ENCODE measurements at places on chromosomes 3 and 15. TPM values are rescaled to one million over a fixed set of nuclear protein-coding genes. Genes with fewer than 3 reads are reported as not detected.

- DNase-seq = no peak
Observed at GRCh38 chr15:93897377-93897776, 334.0 kb upstream of the MCTP2 start.

DNA sequence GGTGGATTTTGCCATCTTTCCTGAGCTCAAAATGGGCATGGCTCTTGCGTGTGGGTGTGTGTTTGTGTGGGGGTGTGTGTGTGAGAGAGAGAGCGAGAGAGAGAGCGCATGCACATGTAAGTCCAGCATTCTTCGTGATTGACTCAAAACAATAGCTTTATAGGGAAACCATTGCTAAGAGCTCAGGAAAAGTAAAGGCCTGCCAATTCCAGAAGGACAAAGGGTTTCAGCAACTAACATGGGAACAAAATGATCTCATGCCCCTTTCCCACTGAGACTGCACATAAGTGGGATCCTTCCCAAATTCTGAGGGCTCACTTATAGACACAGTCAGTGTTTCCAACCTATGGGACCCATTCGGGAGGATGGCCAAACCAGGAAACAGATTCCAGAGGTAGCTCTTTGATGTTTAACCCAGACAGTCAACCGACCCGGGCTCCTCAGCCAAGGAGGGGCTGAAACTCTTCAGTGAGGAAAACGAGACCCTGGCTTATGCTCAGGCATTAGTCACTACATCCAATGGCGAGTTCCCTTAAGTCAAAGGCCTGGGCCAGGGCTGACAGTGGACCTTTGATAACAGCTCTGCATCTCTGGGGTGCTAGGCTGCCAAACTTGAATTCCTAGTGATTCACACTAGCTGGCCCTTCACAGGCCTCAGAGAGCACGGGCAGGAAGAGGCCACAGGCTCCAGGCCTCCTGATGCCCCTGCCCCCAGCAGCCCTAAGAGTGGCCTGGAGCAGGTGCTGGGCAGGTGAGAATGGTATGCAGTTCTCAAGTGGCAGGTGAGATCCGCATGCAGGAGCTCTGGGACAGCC, 305.0 kb upstream of the C2CD4B start:
- DNase-seq = peak; percentile 21

GRCh38 chr3:47571391-47572175, 7.1 kb downstream of the CSPG5 start:
- DNase-seq = peak; percentile 71

The ALPK3 gene
- 7.5 TPM for total RNA-seq

GRCh38 chr3:60383345-60383744, 867.9 kb downstream of the FHIT start:
- DNase-seq = no peak

GRCh38 chr15:38899300-38899699, 334.7 kb upstream of the RASGRP1 start:
- no peak for DNase-seq

DNA sequence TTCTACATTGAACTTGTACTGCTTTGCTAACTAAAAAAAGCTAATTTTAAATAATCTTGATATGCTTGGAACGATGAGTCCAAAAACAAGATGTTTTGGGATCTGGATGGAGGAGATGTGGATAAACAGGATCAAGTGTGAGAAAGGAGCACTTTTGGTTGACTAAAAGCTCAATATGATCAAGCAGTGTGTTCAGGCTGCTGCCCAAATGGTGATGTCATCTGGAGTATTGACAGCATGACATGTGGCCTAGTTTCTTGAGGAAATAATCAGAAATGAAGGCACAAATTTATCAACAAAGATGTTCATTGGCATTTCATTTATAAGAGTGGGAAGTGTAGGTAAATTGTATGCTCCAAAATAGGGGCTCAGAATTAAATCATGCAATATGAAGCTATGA, 161.2 kb downstream of the SOX2 start:
- no peak for DNase-seq

DNA sequence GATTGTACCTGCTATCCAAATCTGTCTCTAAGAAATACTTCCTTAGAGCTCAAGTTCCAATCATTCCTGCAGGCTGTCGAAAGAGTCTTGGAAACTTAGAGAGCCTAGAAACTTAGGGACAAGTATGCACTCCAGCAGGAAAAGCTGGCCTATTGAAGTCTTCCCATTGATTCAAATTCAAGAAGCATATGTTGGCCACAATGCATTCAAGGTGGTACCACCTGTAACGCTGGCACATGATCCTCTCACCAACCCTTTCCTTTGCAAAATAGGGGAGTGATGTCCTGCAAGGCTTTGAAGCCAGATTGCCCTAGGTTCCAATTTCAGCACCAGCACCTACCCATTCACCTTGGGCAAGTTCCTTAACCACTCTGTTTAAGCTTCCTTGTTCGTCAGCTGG, 6.0 kb downstream of the ADAMTS9 start:
- DNase-seq = no peak

The TEX9 gene
- 12.2 TPM for total RNA-seq

The SLC38A3 gene
- 0.79 TPM for total RNA-seq

GRCh38 chr3:30457726-30458125, 148.7 kb upstream of the TGFBR2 start:
- no peak for DNase-seq

DNA sequence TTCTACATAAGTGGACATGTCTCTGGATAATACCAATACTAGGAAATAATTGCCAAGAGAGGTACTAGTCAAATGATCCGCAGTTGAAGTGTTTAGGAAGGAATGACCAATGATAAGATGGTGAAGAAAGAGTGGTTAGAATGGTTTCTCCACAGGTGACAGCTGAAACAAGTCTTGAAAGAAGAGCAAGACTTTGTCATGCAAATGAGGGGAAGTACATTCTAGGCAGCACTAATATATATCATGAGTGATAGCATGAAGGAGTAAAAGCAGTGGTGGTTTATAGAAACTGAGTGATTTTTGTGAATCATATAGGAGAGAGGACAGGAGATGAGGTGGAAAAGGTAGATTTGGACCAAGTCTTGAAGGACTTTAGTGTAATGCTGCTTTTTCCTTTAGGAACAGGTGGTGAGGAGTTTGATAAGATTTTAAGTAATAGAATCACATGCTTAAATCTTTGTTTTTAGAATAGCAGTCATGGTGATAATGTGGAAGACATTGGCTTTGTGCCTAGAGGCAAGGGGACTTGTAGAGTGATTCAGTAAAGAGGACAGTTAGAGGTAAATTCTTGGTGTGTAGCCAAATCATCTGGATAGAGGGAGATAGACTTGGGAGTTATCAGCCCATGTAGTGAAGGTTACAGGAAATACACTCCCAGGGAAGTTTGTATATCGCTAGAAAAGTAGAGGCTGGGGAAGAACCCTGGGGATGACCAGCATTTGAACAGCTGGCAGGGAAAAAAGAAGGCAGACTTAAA, 31.9 kb downstream of the SLMAP start:
- DNase-seq = no peak

DNA sequence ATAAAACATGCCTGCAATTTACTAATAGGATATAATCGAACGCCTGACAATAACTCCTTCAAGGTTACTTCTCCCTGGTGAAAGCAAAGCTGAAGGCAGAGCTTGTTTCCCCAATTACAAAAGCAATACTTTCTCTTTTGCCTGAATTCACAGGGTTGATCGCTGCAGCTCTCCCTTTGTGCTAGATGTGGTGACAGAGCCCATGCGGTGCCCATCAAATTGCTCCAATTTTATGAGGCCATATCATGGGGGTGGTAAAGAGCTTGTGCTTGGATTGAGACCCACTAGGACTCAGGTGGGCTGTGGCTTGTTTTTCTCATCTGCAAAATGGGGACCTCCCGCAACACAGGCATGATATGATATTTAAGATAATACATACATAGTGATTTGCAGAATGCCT, 143.4 kb downstream of the GREM1 start:
- DNase-seq = no peak

DNA sequence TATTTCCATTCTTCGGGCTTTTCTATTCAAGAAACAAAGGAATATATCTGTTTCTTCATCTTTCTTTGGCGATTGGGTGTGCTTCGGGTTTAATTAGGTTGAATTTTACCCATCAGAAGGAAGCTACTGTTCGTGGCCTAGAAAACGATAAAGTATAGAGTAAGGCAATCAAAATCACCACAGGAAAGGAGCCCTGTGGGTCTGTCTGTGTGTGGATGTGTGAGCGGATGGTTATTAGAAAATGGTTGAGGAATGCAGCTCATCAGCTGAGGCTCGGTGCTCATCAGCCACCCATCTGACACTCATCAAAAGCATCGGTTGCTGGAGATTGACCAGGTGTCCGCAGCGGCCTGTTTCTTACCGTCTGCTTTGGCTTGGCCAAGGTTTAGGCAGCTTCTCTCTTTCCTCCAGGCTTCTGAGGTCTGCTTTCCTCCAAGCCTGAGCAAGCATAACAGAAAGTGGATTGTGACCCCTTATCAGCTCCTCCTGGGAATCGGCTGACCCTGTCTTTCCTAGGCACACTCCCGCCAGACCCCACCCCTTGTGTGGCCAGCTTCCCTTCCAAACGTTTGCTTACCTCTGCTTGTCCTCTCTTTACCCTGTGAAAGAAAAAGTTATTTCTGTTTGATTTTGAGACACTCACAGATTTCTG, 17.6 kb upstream of the ISLR start:
- DNase-seq = no peak

DNA sequence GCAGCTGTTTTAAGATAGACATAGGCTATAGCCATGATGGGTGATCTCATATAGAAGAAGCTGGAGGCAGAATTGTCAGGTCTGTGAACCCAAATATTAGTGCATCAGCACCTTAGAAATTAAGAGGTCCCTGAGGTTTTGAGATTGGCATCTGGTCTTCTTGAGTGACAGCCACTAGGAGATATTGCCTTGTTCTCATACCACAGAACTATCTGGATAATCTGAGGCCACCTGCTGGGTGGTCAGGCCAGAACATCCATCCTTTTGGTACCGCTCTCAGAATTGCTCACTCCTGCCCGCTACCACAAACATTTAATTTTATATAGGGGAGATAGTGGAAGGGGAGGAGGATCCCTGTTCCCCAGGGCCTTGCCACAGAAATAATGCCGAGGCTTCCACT, 210.6 kb upstream of the ZPLD1 start:
- no peak for DNase-seq

GRCh38 chr15:42932833-42933515, 12.4 kb upstream of the TTBK2 start:
- DNase-seq = no peak

- no peak for DNase-seq
Observed at GRCh38 chr15:89837134-89837829, 22.6 kb upstream of the ANPEP start.

- DNase-seq = no peak
Observed at GRCh38 chr3:178370387-178370786, 165.8 kb upstream of the KCNMB2 start.

GRCh38 chr3:101166150-101166549, 154.2 kb downstream of the IMPG2 start:
- no peak for DNase-seq

- no peak for DNase-seq
Observed at GRCh38 chr3:192892981-192893700, 24.5 kb downstream of the MB21D2 start.

The SERPINI2 gene
- total RNA-seq = not detected

The GNAT1 gene
- total RNA-seq = 0.20 TPM

- DNase-seq = no peak
Observed at GRCh38 chr3:177553579-177553978, 356.3 kb upstream of the TBL1XR1 start.

DNA sequence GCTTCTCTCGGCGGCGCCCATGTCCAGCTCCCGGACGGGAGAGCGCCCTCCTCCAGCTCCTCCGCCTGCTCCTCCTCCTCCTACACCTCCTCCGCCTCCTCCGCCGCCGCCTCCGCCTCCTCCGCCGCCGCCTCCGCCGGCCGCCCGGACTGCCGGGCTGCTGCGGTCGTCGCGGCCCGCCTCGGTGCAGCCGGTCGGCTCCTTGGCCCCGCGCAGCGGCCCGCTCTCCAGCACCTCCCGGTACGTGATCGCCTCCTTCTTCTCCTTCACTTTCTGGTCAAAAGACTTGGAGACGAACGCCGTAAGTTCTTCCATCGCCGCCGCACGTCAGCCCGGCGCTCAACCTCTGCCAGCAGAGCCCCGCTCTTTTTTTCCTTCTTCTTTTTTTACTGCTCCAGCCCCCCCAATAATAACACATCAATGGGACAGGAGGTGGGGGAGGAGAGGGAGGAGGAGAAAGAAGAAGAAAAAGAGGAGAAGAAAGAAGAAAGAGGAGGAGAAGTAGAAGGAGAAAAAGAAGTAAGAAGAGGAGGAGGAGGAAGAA, 438 bp downstream of the SHOX2 start:
- no peak for DNase-seq

- DNase-seq = no peak
Observed at GRCh38 chr3:13866041-13866965, 13.6 kb downstream of the WNT7A start.

DNA sequence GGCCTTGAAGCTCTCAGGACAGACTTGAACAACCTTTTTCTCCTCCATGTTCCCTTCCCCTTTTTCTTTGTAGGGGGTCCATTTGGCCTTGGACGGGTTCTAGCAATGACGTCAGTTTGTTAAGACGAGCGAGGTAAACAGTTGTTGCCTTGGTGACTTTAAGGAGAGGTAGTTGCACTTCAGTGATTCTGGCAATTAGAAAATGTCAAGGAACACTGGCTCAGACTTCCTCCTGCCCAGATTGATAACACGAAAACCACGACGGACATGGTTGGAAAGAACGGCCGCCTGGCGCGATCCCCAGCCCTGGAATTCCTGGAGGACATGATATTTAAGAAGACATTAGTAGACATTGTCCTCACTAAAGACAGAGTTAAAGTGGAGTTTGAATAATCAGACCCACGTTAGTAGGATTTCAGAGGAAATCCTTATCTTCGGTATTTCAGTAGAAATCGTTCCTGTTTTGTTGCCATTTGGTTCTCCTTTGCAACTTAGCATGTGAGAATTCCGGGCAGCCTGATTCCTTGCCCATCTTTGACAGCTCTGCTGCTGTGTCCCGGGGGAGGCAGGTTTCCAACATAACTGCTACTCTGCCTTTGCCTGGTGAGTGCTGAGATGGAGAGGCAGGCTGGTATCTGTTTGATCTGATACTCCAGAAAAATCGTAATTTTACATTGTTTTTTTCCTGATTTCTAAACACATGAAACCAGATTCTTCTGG, 87.3 kb downstream of the ST6GAL1 start:
- DNase-seq = no peak

The UBAP1L gene
- 2.2 TPM for total RNA-seq

DNA sequence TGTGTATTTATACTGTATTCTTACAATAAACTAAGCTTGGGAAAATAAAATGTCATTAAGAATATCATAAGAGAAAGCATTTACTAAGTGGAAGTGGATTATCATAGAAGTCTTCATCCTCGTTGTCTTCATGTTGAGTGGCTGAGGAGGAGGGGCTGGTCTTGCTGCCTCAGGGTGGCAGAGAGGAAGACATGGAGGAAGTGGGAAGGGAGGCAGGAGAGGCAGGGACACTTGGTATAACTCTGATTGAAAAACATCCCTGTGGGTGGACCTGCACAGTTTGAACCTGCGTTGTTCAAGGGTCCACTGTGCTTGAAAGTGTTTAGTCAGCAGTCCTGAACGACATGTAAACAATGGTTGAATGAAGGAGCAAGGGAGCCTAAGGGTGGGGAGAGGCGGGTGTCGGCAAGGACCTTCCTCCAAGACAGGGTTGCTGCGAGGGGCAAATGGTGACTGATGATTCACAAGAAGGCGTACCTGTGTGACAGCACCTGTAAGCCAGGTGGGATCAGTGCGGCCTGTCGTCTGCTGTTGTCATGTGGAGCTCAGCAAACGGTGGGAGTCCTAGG, 103.8 kb upstream of the KLF13 start:
- DNase-seq = no peak

GRCh38 chr15:60840306-60840702, 361.4 kb upstream of the ICE2 start:
- no peak for DNase-seq
